ENCODE measurements at places on chromosomes 11 and 22. TPM values are rescaled to one million over a fixed set of nuclear protein-coding genes. Genes with fewer than 3 reads are reported as not detected.
A peak's percentile ranks its signal among the peaks of the same experiment; 100 is the strongest.

The TMPRSS13 gene
- 0.06 TPM for total RNA-seq

The OR5A1 gene
- not detected for total RNA-seq

The TRPM5 gene
- not detected for total RNA-seq

The CDON gene
- 51.5 TPM for total RNA-seq

The MYOD1 gene
- total RNA-seq, result not detected

The TRIM6 gene
- 1.3 TPM for total RNA-seq

The SULT4A1 gene
- total RNA-seq, result 0.21 TPM

The HTR3A gene
- total RNA-seq, result not detected

The OR10A2 gene
- not detected for total RNA-seq

The SELENOO gene
- total RNA-seq, result 17.3 TPM

- DNase-seq, result no peak
These were observed 18.9 kb upstream of the WNT11 start for GRCh38 chr11:76225122-76225611.

GRCh38 chr11:72216638-72217037, at the start of gene FOLR2:
Gene FOLR2, plus strand, starts transcription at chr11:72216794. Its CDS starts 1,791 bp downstream, at chr11:72218585.
- no peak for DNase-seq

DNA sequence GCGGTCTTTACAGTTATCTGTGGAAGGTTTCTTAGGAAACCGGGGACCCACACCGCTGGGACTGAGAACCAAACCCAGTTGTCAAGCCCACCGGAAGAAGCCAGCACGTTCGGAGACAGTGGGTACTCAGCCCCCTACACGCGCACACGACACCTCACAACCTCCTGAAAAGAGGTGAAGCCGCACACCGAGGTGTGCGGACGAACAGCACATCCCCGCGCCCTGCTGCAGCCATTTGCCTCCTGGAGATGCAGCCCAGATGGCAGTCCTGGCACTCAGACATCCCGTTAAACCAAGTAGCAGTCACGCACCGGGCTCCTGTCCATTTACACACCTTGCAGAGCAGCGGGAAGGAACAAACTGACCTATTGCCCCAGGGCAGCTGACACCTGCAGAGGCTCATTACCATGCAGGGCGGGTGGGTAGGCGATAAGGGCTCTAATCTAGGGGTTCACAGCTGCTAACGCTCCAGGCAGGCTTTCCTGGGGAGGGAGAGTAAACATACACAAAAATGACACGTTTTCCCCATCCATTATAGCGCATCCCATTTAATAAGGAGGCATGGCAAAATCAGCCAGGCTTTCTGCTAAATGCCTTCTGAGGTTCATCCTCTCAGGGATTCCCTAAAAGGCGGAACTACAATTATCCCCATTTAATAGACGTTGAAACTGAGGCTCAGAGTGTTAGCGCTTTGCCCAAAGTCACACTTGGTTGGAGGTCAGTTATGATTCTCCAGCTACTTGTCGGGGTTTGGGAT, 864 bp upstream of the EHBP1L1 start:
- no peak for DNase-seq

DNA sequence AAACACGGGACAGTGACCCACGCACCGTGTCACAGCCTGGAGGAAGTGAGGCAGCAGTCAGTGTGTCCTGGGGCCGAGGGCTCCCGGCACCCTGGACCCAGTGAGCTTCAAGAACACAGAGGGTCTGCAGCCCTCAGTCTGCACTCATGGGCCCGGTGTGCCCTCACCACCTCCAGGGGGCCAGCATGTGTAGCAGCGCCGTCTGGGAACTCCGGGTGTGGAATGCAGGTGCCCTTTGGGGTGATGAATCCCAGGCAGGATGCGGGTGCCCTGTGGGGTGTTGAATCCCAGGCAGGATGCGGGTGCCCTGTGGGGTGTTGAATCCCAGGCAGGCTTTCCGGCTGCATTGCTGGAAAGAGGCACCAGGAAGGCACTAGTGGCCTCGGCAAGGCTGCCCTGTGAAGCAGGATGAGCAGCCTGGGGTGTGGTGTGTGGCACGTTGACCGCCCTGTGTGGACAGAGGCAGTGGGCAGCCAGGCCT, 1399.9 kb downstream of the BRD1 start:
- DNase-seq, result no peak

DNA sequence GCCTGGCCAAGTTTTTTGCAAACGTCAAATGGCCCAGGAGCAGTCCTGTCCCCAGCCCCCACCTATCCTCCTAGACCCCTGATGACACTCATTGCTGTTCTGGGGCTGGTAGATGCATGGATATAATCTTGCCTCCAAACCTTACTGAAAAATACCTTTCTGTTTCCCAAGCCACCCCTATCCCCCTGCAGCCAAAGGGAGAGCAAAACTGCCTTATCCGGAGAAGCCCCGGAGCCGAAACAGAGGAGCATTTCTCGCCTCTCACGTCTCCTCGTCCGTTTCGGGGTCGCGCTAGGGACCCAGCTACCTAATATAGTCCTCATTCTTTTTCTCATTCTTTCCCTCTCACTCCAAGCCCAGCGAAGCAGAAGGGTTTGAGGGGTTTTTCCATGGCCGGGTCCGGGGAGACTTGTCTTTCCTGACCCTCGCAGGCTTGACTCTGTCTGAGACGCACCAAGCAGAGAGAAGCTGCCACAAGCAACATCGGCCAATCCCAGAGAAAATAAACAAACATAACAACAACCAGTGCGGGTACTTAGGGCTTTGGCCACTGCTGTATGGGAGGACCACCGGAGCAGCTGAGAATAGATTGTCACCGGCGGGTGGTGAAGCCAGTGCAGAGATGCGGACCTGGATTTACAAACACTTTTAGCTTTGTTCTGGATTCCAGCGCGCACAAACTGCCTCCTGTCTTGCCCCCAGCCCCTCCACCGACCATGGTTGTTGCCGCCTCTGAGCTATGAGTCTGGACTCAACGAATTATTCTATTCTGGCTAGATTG, 1.6 kb downstream of the BSX start:
- DNase-seq, result no peak

- peak; percentile 67 for DNase-seq
These were observed 89.8 kb downstream of the RTL6 start for GRCh38 chr22:44407987-44408828.

GRCh38 chr11:128867277-128867676, at the start of gene KCNJ1:
Gene KCNJ1, minus strand, starts transcription at chr11:128867296. Its CDS starts 27,053 bp downstream, at chr11:128840243.
- no peak for DNase-seq

GRCh38 chr22:49212466-49212865, 615.2 kb downstream of the BRD1 start:
- peak; percentile 10 for DNase-seq

GRCh38 chr11:111528557-111528956, 12.0 kb upstream of the LAYN start:
- no peak for DNase-seq

- DNase-seq, result no peak
These were observed 49.6 kb downstream of the NAV2 start for GRCh38 chr11:19762266-19762665.

GRCh38 chr22:27434898-27435297, 366.7 kb downstream of the MN1 start:
- no peak for DNase-seq

- no peak for DNase-seq
These were observed 248.5 kb downstream of the ETS1 start for GRCh38 chr11:128338811-128339210.

GRCh38 chr22:36986242-36986821, 32.9 kb downstream of the TST start:
- DNase-seq, result no peak

DNA sequence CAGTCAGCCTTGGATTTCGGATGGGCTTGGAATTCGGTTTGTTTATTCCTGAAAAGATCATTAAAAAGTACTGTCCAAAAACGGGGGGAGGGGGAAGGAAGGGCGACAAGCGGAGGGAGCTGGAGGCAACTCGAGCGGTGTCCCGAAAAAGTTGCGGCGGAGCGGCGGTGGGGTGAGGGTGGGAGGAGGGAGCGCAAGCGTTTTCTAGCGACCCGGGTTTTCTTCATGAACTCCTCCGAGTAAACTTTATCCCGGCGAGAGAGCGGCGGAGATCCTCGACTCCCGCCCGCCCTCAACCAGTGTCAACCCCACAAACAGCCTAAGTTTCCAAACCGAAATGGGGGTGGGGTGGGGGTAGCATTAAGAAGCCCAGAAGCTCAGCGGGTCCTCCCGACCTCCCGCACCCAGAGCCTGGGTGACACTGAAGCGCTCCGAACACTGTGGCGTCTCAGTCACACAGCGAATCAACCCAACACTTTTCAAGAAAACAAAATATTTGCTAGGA, 133.0 kb upstream of the C11orf58 start:
- DNase-seq, result peak; percentile 39

DNA sequence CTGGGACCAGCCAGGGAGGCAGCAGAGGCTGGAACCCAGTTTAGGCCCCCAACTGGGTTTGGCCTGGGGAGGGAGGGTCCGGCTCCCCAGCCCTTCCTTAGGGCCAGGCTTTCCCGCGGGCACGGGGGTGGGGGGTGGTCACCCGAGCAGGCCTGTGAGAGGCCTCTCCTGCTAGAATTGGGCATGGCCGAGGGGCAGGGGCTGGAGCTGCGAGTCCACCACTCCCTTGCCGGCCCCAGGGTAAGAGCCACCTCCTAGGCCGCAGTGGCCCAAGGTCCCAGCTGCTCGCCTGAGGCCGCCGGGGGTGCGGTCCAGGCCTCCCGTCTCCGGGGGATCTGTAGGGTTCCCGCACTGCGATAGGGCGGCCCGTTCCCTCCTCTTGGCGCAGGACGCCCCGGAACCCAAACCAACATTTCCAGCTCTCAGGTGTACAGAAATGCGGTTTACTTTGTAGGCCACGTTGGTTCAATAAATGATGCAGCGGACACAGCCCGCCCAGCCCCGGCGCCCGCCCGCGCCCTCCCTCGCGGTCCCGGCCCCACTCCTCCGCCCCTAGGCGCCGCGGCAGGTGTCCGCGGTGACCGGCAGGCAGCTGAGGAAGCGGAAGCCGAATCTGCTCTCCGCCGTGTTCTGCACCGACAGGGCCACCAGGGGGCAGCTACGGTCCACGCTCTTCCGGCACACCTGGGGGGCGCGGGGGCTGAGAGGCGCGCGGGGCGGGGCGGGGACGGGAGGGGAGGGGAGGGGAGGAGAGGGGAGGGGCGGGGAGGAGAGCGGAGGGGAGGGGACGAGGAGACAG, 5.9 kb downstream of the LMNTD2 start:
- DNase-seq, result peak; percentile 59

- no peak for DNase-seq
These were observed 865 bp upstream of the ZNF280A start for GRCh38 chr22:22520667-22521602.

- no peak for DNase-seq
These were observed 36.7 kb upstream of the EIF3D start for GRCh38 chr22:36565686-36566085.

DNA sequence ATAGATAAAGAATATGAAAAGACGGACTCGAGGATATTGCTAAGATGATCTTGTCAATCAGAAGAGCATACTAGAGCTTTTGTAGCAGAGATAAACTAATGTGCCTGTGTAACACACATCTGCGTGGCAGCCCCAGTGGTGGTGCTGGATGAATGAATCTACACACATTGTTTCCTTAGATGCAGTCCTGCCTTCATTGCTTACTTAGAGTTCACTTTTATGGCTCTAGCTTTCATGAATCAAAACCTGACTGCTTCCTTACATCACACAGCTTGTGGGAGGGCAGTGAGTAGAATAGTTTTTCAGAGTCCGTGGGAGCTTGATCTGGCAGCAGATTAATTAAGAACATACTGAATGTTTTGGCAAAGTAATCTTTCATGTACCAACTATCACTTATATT, 83.7 kb downstream of the EXT2 start:
- DNase-seq, result no peak

DNA sequence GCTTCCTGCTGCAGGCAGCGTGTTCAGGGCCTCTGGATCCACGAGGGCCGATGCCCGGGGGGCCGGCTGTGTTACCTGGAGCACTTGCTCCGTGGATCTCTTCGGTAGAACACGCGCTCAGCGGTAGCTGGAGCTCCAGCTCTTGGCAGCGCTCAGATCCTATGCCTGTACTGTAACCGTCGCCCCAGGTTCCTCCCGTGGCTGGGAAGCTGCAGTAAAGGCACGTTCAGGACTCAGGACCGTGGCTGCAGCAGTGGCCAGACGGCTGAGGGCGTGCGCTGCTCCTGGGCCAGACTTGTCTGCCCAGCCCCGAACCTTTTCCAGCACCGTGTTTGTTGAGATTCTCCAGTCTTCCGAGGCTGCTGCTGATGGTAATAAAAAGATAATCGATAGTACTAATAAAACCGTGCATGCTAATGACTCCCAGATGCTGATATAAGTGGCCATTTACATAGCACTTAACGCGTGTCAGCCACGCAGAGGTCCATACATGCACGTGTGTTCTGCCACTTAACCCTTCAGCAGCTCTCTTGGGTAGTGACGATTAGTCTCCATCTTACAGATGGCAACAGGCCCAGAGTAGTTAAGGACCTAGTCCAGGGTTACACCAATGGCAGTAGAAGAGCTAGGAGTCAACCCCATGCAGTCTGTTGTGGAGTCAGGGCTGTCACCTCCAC, 1.4 kb downstream of the MOV10L1 start:
- DNase-seq, result no peak

- DNase-seq, result no peak
These were observed 8.9 kb upstream of the PPP2R1B start for GRCh38 chr11:111774955-111775710.

- DNase-seq, result no peak
These were observed 10.5 kb downstream of the SCN4B start for GRCh38 chr11:118142081-118142480.

GRCh38 chr11:831961-832528, 707 bp upstream of the CD151 start:
- peak; percentile 62 for DNase-seq

GRCh38 chr11:95241681-95242081, 10.7 kb upstream of the SESN3 start:
- no peak for DNase-seq

- no peak for DNase-seq
These were observed 523.2 kb downstream of the BUD13 start for GRCh38 chr11:116249561-116249960.

GRCh38 chr22:38973289-38974169, 8.6 kb upstream of the APOBEC3B start:
- DNase-seq, result no peak

Data from heart left ventricle (tissue), 16 donors.